Suprapubic skin (tissue), 4 donors: ENCODE measurements at places on chromosomes 16 and 17. TPM values are rescaled to one million over a fixed set of nuclear protein-coding genes. Genes with fewer than 3 reads are reported as not detected.

The CDRT15L2 gene
- not detected for total RNA-seq

The CDK3 gene
- 9.1 TPM for total RNA-seq

The HYDIN gene
- total RNA-seq = 1.1 TPM

DNA sequence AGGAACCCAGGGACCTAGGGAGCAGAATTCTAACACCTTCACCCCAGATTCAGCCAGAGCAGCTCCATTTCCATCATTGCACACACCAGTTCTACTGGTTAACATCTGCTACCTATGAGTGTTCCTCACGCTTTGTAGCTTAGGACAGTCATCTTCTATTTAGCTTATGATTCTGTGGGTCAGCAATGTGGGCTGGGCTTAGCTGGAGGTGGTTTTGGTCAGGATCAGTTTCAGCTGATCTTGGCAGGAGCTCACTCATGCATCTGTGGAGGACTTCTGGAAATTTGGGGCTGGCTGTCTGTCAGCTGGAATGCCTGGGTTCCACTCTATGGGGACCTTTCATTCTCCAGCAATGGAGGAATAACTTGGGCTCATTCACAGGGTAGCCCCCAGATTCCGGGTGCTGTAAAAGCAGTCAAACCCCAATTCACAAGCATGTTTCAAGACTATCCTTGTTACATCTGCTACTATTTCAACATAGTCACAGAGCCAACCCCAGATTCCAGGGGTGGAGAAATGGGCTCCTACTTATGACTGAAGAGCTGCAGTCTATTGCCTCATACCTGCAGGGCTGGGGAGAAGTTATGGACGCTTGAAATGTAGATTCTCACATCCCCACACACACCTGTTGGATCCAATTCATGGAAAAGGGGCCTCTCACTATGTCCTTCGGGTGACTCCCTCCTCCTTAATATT, 3.4 kb upstream of the HP start:
- DNase-seq = no peak
- H3K4me3 ChIP-seq = no peak overlapping the region
- no peaks in the 10 kb centered on the region for H3K27me3 ChIP-seq
- H3K4me1 ChIP-seq = no peaks in the 10 kb centered on the region
- H3K27ac ChIP-seq = no peak overlapping the region

DNA sequence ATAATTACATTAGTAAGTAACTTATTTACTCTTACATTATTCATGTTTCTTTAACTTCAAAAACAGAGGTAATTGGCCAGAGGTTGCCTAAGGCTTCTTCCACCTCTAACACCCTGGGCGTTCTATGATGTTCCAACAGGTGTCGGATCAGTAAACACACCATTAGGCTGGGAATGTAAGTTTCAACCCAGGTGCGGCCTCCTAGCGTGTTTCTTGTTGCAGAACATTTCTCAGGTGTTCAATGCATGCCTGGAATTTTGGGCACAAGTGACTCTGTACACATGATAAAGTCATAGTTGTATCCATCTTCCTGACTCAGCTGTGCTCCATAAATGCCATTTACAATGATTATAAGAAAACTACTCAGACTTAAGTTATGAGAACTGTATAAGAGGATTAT, 1.0 kb downstream of the KRTAP2-2 start:
- no peaks in the 10 kb centered on the region for H3K27me3 ChIP-seq
- no peak overlapping the region for H3K27ac ChIP-seq
- DNase-seq = no peak
- H3K4me3 ChIP-seq = no peak overlapping the region
- no peaks in the 10 kb centered on the region for H3K4me1 ChIP-seq

- no peaks in the 10 kb centered on the region for H3K27me3 ChIP-seq
- no peak overlapping the region for H3K4me3 ChIP-seq
- H3K27ac ChIP-seq = no peak overlapping the region
- no peaks in the 10 kb centered on the region for H3K4me1 ChIP-seq
Observed at GRCh38 chr16:7372095-7372494, 39.5 kb downstream of the RBFOX1 start.

- peak; percentile 93 for DNase-seq
- peaks cover 80% of the 10 kb centered on the region for H3K4me1 ChIP-seq
- H3K27ac ChIP-seq = peak overlapping the region; percentile 97
- H3K36me3 ChIP-seq = peaks cover 6% of the 10 kb centered on the region
- H3K27me3 ChIP-seq = no peaks in the 10 kb centered on the region
Observed at GRCh38 chr17:7014995-7015958, 2.9 kb downstream of the RNASEK start.

- H3K4me1 ChIP-seq = peaks cover 21% of the 10 kb centered on the region
- no peak for DNase-seq
Observed at GRCh38 chr16:86494039-86494564, 16.2 kb upstream of the FOXF1 start.

GRCh38 chr17:36592716-36593321, 1.1 kb downstream of the DHRS11 start:
- peaks cover 39% of the 10 kb centered on the region for H3K4me1 ChIP-seq
- H3K27me3 ChIP-seq = no peaks in the 10 kb centered on the region
- peak overlapping the region; percentile 83 for H3K4me3 ChIP-seq
- H3K27ac ChIP-seq = no peak overlapping the region
- peaks cover 23% of the 10 kb centered on the region for H3K36me3 ChIP-seq
- peak; percentile 34 for DNase-seq

DNA sequence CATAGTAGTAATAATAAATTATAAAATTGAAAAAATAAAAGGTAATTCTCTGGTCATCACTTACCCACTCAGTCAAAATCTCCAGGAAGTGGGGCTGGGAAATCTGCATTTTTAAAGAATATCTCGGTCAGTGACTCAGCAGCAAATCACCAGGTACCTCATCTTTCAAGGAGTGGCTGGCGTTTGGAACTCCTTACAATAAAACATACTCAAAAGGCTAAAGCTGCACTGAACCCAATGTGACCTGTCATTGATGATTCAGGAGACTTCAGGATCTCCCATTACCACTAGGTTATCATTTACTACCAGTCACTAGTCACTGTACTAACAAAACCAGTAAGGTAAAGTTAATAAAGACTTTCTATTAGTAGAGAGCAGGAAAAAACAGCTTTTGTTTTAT, 21.5 kb upstream of the RFFL start:
- no peaks in the 10 kb centered on the region for H3K36me3 ChIP-seq
- no peak overlapping the region for H3K4me3 ChIP-seq
- no peaks in the 10 kb centered on the region for H3K27me3 ChIP-seq
- DNase-seq = no peak
- no peak overlapping the region for H3K27ac ChIP-seq

GRCh38 chr17:58658804-58659713, 32.8 kb downstream of the TEX14 start:
- peak overlapping the region; percentile 70 for H3K27ac ChIP-seq
- no peaks in the 10 kb centered on the region for H3K27me3 ChIP-seq
- H3K36me3 ChIP-seq = no peaks in the 10 kb centered on the region

GRCh38 chr17:51805765-51806164, 352.7 kb downstream of the CA10 start:
- no peak overlapping the region for H3K27ac ChIP-seq
- peaks cover 7% of the 10 kb centered on the region for H3K27me3 ChIP-seq
- no peak for DNase-seq
- no peak overlapping the region for H3K4me3 ChIP-seq
- no peaks in the 10 kb centered on the region for H3K4me1 ChIP-seq

DNA sequence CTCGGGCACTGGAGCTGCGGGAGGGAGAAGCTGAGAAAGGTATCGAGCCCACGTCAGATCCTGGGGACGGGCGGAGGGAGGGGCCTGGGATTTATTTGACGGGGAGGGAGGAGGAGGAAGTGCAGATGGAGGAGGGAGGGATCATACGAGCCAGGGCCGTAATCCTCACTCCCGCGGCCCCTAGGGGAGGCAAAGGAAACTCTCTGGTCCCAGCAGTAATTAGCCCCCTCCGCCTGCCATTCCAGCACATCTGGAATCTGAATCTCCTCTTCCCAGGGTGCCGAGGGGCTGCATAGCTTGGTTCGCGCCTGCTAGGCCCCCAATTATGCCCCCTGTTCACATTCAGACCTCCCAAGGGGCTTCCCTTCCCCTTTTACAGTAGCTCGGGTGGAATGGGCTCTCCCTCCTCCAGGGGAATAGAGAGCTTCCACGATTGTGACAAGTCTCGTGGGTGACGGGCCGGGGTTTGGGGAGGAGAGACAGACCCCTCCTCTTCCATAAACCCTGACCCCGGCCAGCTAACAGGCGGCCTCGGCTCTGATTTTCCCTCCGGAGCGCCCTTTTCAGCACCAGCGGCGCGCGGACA, at the start of gene SEZ6L2:
SEZ6L2 (minus strand) TSS at position 35 of the 586 bp plus-strand sequence. CDS start 531 bp downstream, outside the sequence.
- DNase-seq = peak; percentile 77
- peaks cover 19% of the 10 kb centered on the region for H3K4me1 ChIP-seq
- peak within 1 kb of the TSS; percentile 65 for H3K4me3 ChIP-seq
- no peak within 1 kb of the TSS for H3K27ac ChIP-seq
